C1 segment of cervical spinal cord (tissue), 14 donors: ENCODE measurements at places on chromosomes 7 and 10.

GRCh38 chr10:120789303-120790203, 61.6 kb upstream of the WDR11 start:
- no peak for DNase-seq

- no peak for DNase-seq
These were observed 51.8 kb downstream of the BPGM start for GRCh38 chr7:134698481-134698880.

DNA sequence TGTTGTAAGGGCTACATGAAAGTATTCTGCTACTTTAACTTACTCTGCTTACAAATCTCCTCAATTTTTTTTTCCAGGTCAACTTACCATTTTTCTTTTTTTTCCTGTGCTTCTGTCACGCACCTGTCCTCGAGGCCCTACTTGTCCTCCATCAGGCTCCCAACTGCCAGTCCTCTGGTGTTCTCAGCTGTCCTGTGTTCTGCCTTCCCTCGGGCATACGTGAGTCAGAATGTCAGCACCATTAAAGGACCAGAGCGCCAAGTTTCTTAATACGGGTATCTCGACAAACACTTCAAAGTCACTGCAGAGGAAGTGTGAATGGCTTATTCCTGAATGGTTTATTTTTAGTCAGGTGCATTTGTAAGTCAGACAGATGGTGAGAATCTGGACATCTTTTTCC, at the start of gene TEX47:
TSS of gene TEX47 (minus strand) at position 185 of the 400 bp plus-strand sequence. CDS start 795 bp downstream, outside the sequence.
- no peak for DNase-seq

- DNase-seq, result no peak
These were observed 303.6 kb upstream of the AKR1E2 start for GRCh38 chr10:4522296-4523000.

- no peak for DNase-seq
These were observed 45.7 kb downstream of the IMMP2L start for GRCh38 chr7:111516612-111517011.

- DNase-seq, result no peak
These were observed 96.0 kb downstream of the NRBF2 start for GRCh38 chr10:63229161-63229560.

GRCh38 chr10:43685744-43686143, 37.1 kb upstream of the ZNF32 start:
- no peak for DNase-seq

DNA sequence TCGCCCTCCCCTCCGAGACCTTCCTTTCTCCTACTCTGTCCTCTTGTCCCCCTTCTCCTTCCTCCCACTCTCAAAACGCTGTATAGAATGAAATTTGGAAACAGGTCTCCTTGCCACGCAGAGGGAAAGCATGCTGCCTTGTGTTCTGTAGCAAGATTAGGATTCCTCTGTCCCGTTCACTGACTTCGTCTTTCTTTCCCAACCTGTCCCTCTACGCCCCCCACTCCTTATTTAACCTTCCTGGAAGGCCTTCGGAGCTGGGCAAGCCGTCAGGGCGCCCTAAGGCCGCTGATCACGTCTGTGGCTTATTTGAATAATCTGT, 1.3 kb downstream of the HOXA9 start:
- DNase-seq, result no peak

DNA sequence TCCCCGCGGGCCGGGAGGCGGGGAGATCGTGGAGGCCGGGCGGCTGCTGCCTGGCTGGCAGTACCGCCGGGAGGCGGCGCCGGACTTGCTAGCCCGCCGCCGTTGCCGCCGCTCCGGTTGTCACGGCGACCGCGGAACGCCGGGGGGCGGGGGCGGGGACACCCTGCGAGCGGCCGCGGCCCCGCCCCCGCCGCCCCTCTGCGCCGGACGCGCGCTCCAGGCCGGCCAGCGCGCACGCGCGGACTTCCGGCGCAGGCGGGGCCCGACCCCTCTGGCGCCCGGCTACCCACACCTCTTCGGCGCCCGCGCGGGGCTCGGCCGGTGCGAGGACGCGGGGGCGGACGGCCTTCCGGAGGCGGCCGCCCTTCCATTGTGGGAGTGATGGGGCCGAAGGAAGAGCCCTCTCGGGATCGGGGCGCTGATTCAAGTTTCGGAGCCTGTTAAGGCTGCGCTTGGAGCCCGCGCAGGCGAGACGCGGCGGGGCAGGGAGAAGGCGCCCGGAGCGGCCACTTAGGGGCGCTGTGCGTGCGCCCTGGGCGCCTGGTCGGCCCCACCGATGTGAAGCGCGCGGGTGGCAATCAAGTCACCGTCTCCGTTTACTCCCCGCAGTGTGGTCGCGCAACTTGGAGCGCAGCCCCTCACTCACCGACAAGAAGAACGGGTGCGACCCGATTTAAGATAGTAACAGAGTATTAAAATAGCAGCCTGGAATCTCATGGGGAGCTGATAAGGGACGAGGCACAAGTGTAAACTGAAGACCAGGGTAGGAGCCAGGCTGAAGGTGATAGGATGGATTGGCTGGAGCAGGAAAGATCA, 449 bp upstream of the DPY19L1 start:
- peak; percentile 98 for DNase-seq

DNA sequence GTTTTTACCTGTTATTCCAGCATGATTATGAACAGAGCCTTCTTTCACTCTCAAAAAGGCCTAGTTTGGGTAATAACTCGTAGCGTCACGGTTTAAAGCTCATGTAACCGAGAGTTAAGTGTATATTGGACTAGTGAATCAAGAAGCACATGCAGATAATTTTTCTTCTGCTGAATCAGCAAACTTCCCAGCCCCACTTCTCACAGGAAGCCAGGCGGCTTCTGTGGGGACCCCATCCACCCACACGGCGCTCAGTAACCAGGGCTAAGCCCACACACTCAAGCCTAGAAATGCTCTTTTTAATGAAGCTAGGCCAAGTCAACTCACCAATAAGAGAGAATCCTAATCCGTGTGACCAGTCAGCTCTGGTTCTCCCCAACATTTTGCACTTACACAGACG, 191.2 kb upstream of the MGMT start:
- DNase-seq, result no peak

GRCh38 chr7:128939861-128940410, 2.2 kb downstream of the IRF5 start:
- DNase-seq, result no peak

DNA sequence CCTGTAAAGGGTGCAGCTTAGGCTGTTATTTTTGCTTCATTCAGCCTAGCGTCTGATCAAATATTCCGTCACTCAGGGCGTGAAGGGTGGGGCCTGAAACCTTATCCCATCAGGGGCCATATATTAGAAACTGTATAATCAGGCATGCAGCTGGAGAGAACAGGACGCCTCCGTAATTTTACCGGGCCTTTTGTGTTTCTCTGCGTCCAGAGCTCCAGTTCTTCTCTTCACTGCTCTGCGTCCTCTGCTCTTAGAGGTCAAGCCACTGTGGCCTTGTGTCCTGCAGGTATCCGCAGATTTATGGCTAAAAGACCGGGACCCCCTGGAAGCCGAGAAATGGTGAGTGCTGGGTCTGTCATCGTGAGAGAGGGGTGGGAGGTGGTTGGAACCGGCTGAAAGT, at the start of gene ZNF735:
TSS of gene ZNF735 (plus strand) at position 301 of the 400 bp plus-strand sequence. CDS start at position 301, 0 bp downstream.
- DNase-seq, result no peak

DNA sequence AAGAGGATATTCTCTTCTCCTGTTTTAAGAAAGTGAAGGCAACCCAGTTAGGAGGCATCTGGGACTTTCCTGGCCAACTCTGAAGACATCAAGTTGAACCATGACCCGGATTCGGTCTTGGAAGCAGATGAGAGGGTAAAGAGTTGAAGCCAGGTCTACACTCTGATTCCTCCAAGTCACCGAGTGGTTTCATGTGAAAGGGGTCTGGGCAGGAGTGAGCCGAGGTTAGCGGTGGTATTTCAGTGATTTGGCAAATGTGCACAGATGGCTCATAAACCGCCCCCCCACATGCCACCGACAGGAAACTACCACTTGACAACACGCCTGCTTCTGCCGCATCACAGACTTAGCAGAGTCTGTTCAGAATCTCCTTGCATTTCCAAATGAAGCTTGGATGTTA, 11.4 kb upstream of the REPIN1 start:
- no peak for DNase-seq

- DNase-seq, result no peak
These were observed 325.5 kb upstream of the C7orf33 start for GRCh38 chr7:148264933-148265557.

DNA sequence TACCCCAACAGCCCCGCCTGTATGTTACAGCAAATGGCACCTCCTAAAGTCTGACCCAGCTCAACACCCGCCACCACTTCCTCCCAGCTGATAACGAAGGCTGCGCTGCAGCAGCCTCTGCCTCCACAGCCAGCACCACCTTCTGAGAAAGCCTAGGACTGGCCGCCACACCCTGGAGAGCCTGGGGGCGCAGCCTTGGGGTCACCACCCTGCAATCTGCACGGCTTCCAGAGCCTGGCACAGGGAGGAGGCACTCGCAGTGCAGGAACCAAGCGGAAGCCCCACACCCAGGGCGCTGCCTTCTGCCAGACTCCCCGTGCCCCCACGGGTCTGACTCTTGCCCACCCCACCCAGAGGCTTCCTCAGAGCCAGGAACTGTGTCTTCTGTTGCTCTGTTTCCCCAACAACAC, 112.5 kb downstream of the MAD1L1 start:
- DNase-seq, result no peak

- DNase-seq, result no peak
These were observed at the start of gene C10orf71 for GRCh38 chr10:49298983-49299815. TSS of gene C10orf71 (plus strand) at chr10:49299170. CDS start at chr10:49322546, 23,376 bp downstream.

GRCh38 chr7:41046221-41046761, 656.6 kb downstream of the INHBA start:
- DNase-seq, result no peak

DNA sequence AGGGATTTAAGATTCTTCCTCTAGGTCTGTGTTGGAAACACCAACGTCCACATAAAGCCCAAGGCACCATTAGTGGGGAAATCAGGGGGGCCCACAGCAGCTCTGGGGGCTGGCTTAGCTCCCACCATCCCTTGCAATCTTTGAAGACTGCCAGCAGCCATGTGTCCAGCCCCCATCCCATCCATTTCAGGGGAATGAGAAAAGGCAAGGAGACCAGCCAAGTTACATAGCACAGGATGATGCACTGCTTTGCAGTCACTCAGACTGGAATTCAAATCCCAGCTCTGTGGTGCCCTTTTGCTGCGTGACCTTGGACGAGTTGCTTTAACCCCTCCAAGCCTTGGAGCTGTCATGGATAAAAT, 108.9 kb upstream of the ZMIZ1 start:
- DNase-seq, result no peak

DNA sequence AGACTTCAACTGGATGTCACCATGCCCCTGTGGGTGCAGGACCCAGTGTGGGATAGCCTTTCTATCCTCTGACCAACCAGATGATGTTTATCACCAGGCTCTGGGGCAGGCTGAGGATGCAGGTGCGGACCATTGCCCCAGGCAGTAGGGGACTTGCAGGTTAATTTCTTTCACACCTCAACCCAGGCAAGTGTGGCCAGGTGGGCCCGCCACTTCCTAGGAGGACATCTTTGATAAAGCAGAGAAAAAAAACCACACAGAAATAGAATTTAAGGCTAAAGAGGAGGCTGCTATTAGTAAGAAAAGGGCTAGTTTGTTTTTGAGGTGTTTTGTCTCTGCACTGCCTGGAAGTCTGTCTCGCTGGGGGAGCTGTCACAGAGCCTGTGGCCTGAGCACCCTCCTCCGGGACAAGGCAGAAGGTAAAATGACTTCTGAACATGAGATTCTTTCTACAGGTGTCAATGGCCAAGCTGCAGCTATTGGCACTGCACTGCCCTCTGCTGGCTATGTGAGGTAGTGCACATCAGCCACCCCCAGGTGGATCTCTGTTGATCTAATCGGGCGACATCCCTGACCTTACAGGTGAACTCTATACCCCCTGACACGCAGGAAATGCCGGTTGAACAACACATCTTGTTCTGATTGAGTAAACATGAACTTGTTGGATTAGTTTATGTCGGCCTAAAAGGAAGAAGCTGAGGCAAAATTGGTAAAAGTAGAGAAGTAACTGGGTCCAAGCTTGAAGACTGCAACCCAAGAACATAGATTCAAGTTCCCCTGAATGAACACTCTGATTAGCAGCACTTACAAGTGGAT, 21.0 kb downstream of the UPP1 start:
- peak; percentile 59 for DNase-seq

DNA sequence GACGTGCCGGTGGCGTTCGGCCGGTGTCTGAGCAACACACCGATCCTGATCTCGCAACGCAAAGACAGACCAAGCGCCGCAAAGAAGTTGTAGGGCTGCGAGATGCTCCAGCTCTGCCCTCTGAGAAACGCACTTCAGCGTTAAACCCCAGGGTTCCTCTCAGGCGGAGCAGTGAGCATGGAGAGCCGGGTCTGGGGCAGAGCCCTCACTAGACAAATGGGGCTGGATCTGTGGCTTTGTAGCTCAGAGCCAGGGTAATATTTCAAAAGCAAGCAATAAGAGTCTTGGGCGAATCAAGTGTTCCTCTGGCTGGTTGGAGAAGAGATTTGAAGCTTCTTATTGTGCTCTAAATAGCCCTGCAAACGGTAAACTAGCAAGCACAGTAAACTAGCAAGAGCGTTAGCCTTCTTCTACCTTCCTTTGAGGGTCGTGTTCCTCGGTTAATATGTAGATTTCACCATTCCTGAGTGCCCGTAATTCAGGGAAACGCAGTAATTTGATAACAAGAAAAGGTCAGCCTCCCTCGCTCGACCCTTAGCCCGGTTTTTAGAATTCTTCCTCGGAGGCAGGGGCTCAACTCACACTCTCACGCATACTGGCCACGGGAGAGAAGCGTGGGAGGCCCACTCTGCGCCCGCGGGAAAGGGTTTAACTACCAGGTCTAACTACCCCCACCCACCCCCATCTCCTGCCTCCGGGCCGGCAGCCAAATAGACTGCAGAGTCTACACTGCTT, 6.7 kb downstream of the SKAP2 start:
- DNase-seq, result peak; percentile 18

GRCh38 chr10:123229927-123230630, 75.9 kb downstream of the BUB3 start:
- DNase-seq, result no peak

DNA sequence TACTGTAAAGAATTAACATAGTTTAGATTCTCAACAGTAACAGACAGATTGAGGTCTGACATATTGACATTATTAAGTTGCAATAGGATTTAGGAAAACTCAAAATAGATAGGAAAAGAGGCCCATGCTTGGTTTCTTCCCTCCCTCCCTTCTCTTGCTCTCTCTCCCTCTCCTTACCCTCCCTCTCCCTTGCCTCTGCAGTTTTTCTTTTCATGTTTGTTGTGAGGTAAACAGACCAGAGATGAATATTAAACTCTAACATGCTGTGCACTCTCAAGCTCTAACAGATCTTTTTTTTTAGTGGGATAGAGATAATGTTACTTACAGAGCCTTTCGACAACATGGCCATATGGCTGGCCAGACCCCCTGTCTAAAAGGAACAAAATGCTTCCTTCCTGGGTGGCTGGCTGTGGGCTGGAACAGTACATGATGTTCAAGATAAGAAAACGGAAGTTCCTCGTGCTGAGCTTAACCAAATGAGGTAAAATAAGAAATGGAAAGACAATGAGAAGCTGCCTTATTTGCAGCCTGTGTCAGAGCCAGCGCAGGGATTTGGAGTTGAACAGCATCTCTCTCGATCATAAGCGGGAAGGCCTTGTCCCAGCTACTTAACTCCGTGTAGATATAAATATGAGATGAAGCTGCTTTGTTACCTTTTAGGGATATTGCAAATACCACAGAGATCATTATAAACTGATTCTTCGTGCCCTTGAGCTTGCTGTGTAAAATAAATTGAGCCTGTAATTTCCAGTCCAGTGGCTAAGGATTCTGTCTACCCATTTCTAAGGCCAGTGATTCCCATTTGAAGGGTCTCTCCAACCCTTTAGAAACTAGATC, 391.9 kb upstream of the NPVF start:
- no peak for DNase-seq

- no peak for DNase-seq
These were observed 353.0 kb downstream of the ANKRD30A start for GRCh38 chr10:37478381-37478780.
